Mesendoderm (in vitro differentiated cells): ENCODE measurements at places on chromosomes 2 and 18.
A peak's percentile ranks its signal among the peaks of the same experiment; 100 is the strongest.

DNA sequence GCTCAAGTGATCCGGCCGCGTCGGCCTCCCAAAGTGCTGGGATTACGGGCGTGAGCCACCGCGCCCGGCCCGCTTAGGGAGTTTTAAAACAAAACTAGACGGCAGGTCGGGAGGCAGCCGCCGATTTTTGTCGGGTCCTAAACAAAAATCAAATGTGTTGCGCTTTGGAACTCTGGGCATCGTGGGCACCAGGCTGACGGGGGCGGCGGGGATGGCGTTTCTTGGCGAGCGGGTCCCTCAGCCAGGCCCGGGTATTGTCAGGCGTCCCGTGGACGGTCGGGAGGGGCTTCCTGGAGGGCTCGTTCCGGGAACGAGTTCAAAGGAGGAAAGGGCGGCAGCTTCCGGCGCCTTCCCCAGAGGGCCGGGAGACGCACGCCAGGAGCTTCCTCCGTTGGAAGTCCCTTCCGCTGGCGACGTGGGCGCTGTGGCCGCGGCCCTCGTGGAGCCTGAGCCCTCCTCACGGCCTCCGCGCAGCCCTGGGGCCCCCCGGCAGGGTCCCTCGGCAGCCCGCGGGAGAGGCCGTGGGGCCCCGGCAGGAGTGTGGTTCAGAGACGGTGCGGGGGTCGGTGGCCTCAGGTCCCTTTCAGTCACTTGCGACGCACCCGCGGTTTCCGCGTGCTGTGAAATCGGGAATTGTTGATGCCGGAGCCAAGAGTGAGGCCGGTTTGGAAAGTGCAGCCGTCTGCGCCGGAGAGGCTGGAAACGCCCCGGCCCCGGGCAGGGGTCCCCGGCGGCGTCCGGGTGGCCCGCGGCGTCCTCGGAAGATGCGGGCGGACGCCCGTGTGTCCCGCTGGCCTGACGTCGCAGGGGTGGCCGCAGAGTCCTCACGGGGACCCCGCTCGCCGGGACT is 59.3 kb downstream of the EMILIN2 start:
- DNase-seq: peak; percentile 62

- DNase-seq: no peak
Measured at GRCh38 chr2:148552675-148553331, 91.7 kb upstream of the EPC2 start.

- no peak for DNase-seq
Measured at GRCh38 chr2:20149703-20150030, 75.3 kb downstream of the SDC1 start.

GRCh38 chr2:74065456-74065855 is 80.7 kb downstream of the TET3 start:
- no peak for DNase-seq

GRCh38 chr2:26692279-26692896 is at the start of gene KCNK3:
TSS of gene KCNK3 (plus strand) at chr2:26692722. CDS start at chr2:26692876, 154 bp downstream.
- peak; percentile 84 for DNase-seq

DNA sequence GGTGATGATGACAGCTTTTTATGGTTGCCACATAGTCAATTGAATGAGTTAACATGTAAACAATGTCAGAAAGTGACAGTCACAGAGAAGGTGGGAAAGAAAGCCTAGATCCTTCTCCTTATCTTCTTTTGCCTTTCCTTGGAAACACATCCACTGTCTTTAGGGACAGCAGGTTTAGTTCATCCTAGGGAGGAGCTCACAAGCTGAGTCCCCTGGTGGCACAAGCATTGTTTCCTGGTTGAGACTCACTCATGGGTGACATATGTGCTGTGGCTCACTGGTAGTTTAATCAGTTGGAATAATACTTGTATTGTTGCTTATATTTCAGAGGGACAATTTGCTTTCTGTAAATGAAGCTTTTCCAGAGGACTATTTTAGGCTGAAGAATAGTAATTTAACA is 598.5 kb downstream of the CNTNAP5 start:
- peak; percentile 65 for DNase-seq

- no peak for DNase-seq
Measured at GRCh38 chr2:38417745-38418689, 40.9 kb upstream of the ATL2 start.

- no peak for DNase-seq
Measured at GRCh38 chr2:33029926-33030325, 83.2 kb downstream of the LTBP1 start.

- no peak for DNase-seq
Measured at GRCh38 chr2:212554233-212554632, 15.6 kb upstream of the ERBB4 start.

DNA sequence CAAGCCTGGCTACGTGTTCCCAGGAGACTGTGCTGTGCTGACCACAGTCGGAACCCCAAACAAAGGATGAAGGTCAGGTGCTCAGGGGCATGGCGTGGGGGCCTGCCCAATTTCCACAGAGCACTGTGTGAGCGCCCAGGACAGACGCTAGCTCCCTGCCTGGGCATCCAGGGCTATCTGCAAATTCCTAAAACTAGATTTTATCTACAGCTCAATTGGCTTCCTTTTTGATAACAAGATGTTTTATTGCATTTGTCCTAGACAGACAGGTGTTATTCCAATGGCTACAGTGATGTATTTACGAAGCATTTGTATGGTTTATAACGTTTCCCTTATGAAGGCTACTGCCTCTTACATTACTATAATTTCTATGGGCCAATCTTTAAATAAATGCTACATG is 16.0 kb downstream of the PTGR3 start:
- no peak for DNase-seq

GRCh38 chr18:26526128-26526965 is 22.0 kb downstream of the KCTD1 start:
- peak; percentile 74 for DNase-seq

GRCh38 chr18:74518456-74519295 is 15.6 kb upstream of the CNDP1 start:
- no peak for DNase-seq

GRCh38 chr2:208234786-208235185 is 20.1 kb downstream of the IDH1 start:
- DNase-seq: no peak

DNA sequence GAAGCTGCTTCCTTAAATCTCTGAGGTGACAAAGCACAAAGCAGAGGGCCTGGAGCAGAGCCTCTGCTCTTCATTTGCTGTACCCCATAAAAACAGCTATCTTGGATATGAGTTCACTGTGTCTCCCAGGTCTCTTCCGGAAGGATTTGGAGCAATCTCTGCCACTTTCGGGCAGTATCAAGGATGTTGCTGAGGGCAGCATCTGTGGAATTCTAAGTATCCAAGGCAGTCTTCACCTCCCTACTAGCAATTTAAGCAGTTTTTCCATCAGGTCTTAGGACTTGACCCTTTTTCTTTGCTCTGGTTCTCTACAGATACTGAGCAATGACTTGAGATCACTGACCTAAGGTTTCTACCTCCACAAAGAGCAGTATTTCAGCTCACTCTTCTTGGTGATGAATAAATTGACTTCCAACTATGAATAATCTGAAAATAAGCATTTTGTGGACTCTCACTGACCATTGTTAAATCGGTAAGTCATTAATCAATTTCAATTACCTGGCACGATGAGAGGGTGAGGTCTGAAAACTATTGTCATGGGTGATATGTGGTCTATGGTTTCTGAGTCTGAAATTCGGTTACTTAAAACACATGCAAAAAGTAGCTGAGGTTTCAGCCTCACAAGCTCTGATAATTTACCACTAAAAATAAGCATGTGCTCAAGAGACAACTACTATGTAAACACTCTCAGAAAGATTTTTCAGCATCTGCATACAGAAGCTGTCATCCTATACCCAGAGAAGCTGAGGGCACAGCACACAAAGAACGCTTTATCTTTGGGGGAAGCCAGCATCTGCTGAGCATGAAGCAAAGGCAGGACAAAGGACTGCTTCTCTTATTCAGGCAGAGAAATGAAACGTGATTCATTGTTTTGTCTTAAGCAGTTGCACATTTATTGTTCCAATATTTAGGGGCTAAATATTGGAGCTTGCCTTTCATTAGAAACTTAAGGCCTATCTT is 32.1 kb upstream of the SPATS2L start:
- peak; percentile 74 for DNase-seq

- DNase-seq: no peak
Measured at GRCh38 chr2:72991439-72991725, 74.1 kb downstream of the EMX1 start.

DNA sequence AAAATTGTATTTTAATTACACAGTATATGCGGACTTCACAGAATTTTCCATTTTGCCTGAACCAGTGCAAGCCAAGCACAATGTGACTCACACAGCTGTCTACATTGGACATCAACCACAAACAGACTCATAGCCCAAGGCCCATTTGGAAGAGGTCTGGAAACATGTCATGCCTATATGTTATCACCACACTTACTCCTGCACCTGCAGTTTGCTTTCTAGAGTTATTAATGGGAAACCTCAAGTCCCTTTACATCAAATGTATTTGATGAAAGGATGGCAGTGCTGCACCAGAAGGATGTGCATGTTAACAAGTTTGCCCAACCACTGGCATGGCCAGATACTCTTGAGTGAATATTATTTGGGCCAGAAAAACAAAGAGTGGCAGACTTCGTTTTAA is 548.9 kb upstream of the CDH2 start:
- no peak for DNase-seq

DNA sequence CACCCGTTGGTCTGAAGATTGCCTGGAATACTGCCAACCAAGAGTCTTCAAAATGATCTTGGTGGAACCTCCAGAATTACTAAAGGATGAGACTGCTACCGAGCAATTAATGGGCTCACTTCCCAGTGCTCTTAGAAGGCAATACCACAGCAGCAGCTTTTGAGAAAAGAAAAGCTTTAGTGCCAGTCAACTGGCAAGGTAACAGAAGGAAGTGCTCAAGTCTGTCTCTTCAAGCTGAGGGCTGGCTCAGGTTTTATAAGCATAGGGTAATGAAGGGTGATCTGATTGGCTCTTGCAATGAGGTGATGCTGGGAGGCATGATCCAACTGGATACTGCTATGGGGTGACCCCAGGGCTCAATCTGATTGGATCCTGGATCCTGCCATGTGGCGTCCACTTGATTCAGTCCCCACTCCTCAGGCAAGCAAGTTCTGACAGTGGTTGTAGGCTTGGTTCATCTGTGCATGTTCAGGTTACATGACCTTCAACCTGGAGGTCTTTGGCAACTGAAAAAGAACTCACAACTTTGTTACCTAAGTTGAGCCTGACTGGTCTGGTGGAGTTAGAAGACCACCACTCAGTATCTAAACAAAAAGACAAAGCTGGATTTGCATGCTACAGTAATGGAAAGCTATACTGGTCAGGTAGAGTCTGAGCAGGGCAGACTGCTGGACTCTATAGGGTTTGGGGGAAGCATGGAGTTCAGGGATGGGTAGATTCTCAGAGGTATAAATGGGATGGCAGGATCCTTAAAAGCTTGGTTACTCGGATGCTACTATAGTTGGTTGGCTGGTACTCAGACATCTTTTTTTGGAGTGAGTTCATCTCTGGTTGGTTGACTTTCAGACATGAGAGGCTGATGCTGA is 14.0 kb upstream of the RIF1 start:
- peak; percentile 18 for DNase-seq
